Caki2 (cell line): ENCODE measurements at places on chromosomes 2 and 18.

DNA sequence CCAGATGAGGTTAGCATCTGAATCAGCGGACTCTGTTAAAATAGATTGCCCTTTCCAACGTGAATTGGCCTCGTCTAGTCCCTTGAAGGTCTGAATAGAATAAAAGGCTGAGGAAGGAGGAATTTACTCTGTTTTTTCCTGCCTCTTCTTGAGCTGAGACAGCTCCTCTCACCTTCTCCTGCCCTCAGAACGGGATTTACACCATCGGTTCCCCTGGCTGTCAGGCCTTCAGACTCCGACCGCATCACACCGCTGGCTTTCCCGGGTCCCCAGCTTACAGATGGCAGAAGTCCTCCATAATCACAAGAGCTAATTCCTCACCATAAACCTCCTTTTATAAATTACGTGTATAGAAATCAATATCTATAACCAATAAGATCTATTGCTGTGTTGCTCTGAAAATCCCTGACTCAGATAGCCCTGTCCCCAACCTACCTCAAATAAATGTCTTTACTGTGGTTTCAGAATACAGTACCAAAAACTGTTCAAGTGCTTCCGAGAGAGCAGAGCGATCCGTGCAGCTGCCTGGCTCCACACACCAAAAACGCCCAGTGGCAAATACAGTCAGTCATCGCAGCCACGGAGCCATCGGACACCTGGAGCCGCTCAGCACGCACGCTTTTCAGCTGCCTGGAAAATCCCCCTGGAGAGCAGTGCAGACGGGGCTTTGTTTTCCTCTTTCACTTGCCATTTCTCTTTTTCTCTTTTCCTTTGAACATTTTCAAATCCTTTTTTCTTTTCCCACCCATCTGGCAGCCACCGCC is 196.9 kb downstream of the NRP2 start:
- no peak for DNase-seq

- DNase-seq: peak; percentile 2
Observed at GRCh38 chr2:197911667-197912066, 107.3 kb downstream of the PLCL1 start.

DNA sequence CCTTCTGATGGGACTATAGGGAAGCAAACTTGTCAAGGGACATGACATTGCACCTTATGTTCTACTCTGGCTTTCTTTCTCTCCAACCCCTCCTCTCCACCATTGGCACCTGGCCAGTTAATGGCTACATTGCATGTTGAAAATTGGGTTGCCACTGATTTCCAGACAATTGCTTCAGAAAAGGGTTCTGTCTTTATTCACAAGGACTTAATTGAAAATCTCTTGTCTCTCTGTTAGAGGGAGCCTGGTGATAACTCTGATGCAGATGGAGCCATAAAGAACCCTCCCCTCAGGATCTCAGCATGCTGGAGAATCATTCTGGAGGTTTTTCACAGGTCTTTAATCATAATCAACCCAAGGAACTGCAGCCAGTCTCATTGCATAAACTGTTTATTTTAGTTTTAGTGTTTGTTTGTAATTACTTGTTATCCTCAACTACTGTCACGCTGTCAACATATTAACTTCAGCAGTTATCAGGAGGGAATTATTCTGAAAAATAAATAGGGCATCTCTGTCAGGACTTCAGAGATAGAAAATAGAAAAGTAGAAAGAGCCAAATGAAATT is 316.8 kb downstream of the RIT2 start:
- no peak for DNase-seq

GRCh38 chr2:48048476-48049171 is 142.3 kb upstream of the FBXO11 start:
- no peak for DNase-seq

- DNase-seq: no peak
Observed at GRCh38 chr2:127770973-127771735, 39.8 kb downstream of the WDR33 start.

- no peak for DNase-seq
Observed at GRCh38 chr2:147792966-147793617, 51.7 kb upstream of the ACVR2A start.

DNA sequence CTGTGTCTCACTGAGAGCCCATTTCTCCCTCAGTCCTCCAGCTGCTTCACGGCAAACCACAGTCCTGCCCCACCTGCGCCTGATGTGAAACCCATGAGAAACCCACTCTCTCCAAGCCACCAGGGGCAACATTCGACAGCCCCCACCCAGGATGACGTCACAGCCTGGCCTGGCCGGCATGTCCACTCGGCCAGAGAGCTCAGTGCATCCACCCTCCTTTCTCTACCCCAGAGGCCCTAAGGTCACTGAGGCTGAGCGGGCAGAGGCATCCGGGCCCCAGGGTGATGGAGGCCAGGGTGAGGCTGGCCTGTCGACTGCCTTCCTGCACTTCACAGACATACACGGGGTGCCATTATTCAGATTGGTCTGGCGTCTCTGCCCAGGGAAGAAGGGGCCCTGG is 402.7 kb upstream of the MYT1L start:
- no peak for DNase-seq

DNA sequence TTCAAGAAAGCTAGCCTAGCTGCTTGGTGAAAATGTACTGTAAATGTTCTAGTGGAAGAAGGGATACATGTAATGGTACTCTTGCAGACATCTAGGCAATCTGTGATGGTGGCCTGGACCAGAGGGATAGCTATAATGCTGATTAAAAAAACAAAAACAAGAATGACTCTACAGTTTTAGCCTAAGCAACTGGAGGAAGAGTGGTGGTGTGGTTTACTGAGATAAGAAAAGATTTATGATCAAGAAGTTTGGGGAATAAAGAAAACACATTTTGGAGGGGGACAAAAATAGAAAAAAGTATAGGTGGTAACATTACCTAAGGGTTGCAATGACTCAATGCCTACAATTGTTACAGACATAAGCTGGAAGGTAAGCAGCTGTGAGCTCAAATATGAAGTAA is 1080.7 kb upstream of the CELF4 start:
- DNase-seq: no peak

DNA sequence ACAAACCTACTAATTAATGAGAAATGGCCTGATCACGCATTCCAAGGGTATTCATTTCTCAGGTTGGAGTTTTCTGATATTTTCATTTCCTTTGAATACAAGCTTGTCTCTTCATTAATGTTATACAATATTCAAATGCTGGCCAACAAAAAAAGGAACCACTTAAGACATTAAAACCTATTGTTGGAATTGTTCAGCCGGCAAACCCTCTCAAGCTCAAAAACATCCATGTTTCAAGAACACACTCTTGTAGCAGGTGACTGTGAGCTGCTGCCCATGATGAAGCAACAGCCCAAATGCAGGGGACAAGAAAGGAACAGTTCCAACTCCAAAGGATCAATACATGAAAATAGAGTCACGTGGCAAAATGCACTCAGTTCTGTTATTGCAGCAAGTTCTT is 454.5 kb downstream of the BCL11A start:
- no peak for DNase-seq

- peak; percentile 74 for DNase-seq
Observed at GRCh38 chr2:231926180-231926741, at the start of gene NPPC. TSS of gene NPPC (minus strand) at chr2:231926396. CDS start at chr2:231926249, 147 bp downstream.

- no peak for DNase-seq
Observed at GRCh38 chr2:201396595-201396994, 39.5 kb upstream of the FLACC1 start.

- no peak for DNase-seq
Observed at GRCh38 chr18:3305354-3305762, 43.4 kb downstream of the MYL12B start.

DNA sequence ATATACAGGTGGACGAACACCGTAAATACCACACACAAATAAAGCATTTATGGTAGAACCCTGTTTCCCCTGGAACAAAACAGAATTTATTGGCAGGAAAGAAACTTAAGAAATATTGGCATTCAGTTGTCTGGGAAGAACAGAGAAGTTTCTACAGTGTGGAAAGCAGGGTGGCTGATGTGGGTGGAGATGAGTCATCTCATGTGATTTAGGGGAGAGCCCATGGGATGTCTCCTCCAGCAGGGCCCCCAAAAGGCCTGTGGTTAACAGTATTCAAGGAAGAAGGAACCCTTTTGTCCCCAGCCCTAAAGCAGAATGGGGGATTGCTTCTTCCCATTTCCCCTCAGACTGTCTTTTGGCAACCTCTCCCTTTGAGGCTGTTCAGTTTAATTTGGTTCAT is 24.2 kb downstream of the SIX3 start:
- no peak for DNase-seq

- no peak for DNase-seq
Observed at GRCh38 chr2:227828477-227828912, 14.9 kb downstream of the CCL20 start.

DNA sequence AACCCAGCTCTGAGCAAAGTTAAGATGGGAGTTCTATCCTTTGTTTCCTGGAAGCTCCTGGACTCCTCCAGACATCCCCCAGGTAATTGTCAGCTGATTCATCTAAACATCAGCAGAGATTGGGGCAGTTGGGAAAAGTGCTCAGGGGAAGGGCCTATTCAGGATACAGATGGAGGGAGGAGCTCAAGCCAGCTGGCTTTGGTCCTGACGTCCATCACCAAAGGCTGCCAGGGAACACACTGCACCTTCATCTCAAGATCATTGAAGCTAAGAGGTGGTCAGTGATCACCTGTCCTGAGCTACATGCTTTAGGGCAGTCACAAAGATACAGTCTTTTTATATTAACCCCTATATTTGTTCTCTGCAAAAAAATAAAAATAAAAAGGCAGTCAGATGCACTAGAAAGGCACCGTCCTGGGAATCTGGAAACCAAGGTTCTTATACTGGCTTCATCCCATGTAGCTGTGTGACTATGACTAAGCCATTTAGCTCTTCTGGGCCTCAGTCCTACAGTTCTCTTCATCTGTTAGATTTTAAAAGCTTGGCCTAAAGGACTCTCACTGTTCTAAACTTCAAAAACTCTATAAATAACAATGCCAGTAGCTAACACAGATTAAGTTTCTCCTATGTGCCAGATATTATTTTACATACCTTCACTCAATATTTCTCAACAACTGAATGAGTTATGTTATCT is 446.5 kb downstream of the BCL11A start:
- no peak for DNase-seq

- no peak for DNase-seq
Observed at GRCh38 chr2:3469486-3469885, 49.8 kb downstream of the ADI1 start.
